Stimulated activated CD8-positive, alpha-beta memory T cell treated with anti-CD3 and anti-CD28 coated beads, Interleukin-7, amount 100 ng/mL, for 1 hour (primary cell): ENCODE measurements at places on chromosomes 6 and 20.

- no peak for DNase-seq
Measured at GRCh38 chr6:144321839-144322591, 36.9 kb downstream of the UTRN start.

DNA sequence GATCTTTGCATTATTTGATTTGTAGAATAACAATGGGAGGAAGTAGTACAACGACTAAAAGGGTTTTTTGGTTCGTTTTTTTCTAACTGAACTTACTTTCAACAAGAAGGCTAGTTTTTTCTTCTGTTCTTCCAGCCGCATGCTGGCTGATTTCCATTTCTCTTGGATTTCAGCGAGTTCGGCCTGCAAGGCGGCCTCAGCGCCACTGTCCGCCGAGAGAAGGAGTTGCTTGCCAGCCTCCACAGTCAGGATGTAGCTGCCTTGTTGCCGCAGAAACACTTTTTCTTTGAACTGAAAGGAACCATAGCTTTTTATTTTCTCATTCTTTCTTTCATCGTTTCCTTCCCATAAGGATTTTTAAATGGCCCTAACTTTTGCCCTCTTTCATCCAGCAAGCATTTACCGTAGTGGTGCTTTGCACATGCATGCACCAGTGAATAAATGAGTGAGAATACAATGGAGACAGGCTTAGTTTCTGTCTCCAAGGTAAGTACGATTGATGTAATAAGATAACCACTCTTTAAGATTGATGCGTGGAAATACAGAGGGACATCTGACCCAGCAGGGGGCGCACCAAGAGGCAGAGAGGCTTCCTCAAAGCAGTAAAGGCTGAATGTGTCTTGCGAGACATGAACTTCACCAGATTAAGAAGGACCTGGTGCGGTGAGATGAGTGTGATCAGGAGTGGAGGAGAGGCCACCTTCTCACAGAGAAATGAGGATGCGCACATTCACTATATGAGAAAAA, 398.8 kb downstream of the ESR1 start:
- DNase-seq: no peak

DNA sequence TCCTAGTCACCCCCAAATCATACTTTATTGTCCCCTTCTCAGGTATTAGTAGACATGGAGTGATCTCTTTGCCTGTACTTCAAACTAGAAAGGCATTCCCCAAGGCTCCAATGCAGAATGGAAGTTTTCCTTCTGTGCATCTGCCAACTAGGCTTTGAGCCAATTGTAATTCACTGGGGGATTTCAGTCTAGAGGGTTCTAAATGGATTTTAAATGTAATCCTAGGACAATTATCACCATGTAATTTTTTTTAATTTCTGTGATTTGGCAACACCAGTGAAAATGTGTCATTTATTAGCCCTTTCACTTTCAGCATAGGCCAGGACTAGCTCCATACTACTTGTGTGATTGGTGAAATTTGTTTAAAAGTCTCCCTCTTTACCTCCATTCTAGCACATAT, 557.6 kb upstream of the MARCKS start:
- DNase-seq: no peak

DNA sequence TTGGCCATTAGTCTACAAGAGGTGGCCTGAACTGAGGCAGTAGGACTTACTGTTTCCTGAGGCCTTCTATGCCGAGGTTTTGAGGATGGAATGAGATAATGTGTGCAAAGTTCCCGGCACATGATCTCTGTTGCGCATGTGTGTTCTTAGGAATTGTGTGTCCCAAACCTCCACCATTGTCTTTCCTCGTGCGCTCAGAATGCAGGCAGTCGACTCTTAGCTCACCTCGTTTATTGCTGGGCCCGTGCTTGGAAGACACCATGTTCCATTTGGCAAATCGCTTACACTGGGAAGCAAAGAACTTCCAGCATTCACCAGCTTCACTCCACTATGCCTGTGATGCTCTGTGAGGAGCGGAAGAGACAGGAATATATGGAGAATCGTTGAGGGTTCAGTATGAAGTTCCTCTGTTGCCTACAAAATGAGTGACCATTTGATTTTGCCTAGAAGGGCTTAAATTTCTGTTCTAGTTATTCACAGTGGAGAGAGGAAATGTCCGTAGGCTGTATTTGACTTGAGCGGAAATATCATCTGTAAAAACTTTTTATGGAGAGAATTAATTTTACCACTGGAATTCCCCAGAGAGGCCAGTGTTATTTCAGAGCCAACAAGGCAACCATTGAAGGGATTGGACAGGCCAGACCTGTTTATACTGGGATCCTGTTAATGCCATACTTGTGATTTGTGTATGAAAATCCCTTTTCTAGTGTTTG, 75.7 kb upstream of the CLDN20 start:
- DNase-seq: no peak

DNA sequence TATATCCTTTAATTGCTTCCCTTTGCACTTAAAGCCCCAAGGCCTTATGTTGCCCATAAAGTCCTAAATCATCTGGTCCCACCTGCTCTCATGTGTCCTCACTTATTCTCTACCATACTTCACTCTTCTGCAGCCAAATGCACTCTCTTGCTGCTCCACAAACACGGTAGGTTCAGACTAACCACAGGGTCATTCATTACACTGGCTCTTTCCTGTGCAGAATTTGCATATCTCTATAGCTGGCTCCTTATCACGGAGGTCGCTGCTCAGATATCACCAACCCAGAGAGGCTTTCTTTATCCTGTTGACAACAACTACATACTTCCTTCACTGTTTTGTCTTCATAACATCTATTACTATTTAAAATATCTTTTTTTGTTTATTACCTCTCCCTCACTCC, 86.8 kb downstream of the MOXD1 start:
- DNase-seq: no peak

DNA sequence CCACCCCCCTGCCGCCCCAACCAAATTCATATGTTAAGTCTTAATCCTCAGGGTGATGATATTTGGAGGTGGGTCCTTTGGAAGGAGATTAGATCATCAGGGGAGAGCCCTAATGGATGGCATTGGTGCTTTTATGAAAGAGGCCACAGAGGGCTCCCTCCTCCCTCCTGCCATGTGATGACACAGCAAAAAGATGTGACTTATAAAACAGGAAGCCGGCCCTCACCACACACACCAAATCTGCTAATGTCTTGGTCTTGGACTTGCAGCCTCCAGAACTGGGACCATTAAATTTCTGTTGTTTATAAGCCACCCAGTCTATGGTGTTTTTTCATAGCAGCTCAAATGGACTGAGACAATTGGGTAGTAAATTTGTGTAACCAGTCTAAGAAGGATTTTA, 176.3 kb downstream of the ADGRG6 start:
- DNase-seq: no peak

DNA sequence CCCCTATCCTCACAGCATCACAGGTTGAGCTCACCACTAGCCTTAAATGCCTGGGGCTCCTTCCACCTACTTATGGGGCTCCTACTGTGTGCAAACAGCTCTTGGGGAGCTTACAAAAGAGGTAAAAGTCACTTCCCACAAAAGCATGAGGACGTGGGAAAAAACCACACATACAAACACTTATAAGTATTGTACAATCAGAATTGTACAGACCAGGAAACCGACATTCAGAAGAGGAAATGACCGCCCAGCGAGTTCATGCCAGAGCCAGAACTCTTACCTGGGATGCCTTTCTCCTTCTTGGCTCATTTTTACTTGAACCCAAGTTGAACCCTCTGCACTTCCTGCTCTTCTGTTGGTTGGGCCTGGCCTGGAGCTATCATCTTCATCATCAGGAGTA, 6.3 kb upstream of the PPP1R16B start:
- DNase-seq: no peak

DNA sequence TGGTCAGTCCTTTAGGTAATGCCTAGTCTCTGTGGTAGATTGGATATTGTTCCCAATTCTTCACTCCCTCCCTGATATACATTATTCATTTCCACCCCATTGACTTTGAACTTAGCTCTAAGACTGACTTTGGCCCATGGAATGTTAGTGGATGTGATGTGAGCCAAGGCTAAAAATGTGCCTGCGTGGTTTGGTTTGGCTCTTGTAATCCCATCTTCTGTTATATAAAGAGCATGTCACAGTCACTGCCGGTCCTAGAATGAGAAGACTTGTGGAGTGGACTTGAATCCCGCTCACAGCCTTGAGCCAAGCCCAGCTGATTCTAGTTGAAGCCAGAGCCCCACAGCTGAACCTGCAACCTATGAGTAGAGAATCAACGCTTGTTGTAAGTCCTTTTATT, 23.6 kb upstream of the DNAAF9 start:
- no peak for DNase-seq

DNA sequence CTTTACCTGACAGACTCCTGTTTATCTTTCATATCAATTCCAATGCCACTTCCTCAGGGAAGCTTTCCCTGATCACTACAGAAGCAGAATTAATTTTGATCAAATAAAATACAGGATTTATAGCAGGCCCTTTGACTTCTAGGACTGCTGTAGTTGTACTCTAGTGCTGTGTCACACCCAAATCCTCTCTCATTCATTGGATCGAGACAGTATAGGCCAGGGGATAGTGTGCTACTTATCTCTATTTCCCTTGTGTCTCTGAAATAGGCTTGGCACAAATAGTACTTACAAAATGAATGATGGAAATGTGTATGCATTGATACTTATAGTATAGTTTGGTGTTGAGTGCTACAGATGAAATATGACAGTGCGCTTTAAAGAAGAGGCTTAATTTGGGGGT, 19.8 kb downstream of the RALY start:
- no peak for DNase-seq

- peak; percentile 34 for DNase-seq
Measured at GRCh38 chr20:51529758-51530157, 12.8 kb downstream of the NFATC2 start.

- DNase-seq: no peak
Measured at GRCh38 chr6:72936766-72937559, 288.3 kb downstream of the KHDC1L start.

GRCh38 chr6:25103603-25104002, 167.8 kb upstream of the RIPOR2 start:
- no peak for DNase-seq

GRCh38 chr6:15375638-15376290, 129.9 kb downstream of the JARID2 start:
- no peak for DNase-seq

GRCh38 chr6:67541586-67541985, 1093.5 kb upstream of the ADGRB3 start:
- DNase-seq: no peak

DNA sequence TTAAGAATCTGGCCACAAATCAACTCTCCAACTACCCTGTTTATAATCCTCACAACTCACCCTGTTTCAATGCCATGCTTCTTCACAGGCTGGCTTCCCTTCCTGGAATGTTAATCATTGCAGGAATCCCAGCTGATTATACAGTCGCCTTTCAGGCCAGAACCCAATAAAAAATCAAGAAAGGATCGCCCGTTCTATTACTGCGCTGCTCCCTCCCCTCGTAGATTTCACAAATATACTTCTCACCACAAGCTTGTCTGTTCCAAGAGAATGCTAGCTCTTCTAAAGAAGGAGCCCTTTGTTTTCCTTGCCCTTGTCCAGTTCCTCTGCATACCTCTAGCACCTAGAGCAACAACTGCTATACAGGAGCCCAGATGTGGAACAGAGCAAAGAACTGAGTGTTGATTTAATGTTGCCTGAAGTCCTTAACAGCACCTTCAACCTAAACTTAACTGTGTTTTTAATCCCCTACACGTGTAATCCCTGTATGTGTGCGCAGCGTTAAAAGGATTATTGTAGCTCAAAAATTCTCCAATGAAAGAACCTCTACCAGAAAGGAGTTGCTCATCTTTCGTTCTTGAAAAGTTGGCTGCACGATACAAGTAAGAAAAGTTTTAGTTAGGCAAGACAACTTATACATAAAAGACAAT, 988 bp downstream of the ECHDC1 start:
- no peak for DNase-seq

GRCh38 chr6:132202574-132202973, 198.7 kb downstream of the MOXD1 start:
- DNase-seq: no peak

- no peak for DNase-seq
Measured at GRCh38 chr6:149938571-149939355, 3.1 kb upstream of the ULBP2 start.

GRCh38 chr20:19138758-19139157, 73.7 kb upstream of the SLC24A3 start:
- DNase-seq: no peak

DNA sequence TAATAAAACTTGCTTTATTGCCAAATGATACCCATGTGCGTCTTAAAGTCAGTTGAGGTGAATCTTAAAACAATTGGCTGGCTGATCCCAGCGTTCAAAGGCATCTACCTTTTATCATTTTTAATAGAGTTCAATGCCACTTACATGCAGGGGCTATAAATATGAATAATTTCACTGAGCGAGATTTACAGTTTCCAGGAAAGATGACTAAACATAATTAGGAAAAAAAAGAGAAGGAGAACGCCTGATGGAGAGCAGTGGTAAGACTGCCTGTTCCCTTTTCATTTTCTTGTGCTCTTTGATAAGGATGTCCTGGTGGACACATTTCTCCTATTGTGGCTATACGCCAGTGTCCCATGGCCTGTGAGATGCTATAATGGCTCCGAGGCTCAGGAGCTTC, 139.9 kb upstream of the SLC22A23 start:
- DNase-seq: no peak

GRCh38 chr6:14333556-14334305, 216.2 kb downstream of the CD83 start:
- no peak for DNase-seq

GRCh38 chr6:53433261-53433950, 84.7 kb upstream of the ELOVL5 start:
- no peak for DNase-seq

GRCh38 chr6:119201480-119201879, 123.0 kb upstream of the FAM184A start:
- DNase-seq: no peak

- DNase-seq: no peak
Measured at GRCh38 chr6:73421534-73421933, 26.9 kb downstream of the DDX43 start.

DNA sequence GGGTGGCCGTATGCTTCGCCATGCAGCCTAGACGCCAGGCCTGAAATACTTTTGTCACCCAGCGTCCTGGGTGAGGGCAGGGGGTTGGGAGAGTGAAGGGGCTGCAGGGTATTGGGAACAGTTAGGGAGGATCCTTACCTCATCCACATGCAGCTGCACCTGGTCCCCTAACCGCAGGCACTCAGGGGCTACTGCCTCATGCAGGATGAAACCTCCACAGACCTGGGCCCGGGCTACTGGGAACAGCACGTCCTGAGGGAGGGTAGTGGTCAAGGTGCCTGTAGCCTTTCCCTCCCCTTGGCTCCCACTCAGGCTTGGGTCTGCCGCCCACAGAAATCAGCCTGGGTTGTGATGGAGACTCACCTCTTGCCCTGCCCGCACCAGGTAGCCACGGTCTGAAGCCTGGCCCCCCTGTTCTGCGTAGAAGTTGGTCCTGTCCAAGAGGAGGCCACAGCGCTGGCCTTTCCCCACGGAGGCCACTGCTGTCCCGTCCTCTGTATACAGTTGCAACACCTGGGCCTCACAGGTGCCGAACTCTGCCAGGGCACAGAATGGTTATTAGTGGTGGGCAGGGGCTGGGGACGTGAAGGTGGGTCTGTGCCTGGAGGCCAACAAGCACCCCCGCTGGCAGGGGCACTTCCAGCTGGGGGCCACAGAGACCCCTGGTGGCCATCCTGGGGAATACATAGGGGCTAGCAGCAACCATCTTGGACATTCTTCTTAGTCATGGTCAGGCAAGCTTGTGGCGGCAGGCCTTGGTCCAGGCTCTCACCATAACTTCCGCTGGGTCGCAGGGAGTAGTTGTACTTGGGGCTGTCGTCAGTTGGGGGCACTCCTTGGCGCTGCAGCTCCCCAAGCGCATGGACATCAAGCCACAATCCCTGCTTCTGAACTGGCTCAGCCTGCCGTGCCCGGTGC, 8.6 kb downstream of the AARS2 start:
- peak; percentile 6 for DNase-seq

- DNase-seq: no peak
Measured at GRCh38 chr6:112485827-112486212, 138.7 kb downstream of the RFPL4B start.

GRCh38 chr6:129733290-129733689, 23.3 kb upstream of the ARHGAP18 start:
- no peak for DNase-seq
